Spinal cord (tissue), 10 donors: ENCODE measurements at places on chromosomes 12 and 14. TPM values are rescaled to one million over a fixed set of nuclear protein-coding genes. Genes with fewer than 3 reads are reported as not detected.

The IRF2BPL gene
- total RNA-seq, result 23.7 TPM

The NRL gene
- 1.8 TPM for total RNA-seq

The CKAP4 gene
- total RNA-seq, result 49.1 TPM

DNA sequence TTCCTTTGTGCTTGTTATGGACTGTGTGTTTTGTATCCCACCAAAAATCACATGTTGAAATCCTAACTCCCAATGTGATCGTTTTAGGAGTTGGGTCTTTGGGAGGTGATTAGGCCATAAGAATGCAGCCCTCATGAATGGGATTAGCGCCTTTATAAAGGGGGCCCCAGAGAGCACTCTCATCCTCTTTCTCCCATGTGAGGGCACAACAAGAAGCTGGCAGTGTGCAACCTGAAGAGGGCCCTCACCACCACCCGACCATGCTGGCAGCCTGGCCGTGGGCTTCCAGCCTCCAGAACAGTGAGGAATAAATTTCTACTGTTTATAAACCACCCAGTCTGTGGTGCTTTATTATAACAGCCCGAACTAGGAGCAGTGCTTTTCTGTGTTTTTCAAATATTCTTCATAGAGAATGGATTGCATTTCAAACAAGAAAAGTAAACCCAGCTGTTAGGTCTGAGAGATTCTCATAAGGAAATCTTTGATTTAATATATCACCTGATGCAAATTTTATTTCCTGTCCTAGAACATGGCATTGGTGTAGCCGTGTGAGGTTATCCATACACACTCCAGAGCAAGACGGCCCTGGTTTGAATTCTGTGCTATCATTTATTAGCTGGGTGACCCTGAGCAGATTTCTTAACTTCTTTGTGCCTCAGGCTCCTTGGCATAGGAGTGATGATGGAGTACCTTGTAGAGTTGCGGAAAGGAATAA, 27.8 kb downstream of the HSPB8 start:
- DNase-seq, result no peak

DNA sequence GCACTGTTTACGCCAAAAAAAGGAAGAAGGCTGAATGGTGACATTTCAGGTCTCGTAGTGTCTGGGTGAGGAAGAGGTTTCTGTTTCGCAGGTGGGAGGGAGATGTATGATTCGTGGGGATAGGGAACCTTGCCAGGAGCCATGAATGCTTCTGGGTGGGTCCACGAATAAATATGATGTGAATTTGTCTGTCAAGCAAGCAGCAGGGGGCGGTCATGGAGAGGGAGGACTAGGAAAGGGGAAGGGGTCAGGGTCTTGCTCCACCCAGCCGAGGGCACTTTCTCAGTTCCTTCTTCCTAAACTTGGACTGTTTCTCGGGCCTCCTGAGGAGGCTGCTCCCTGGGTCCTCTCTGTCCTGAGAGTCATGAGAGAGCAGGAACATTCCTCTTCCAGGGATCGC, 72.5 kb downstream of the LGMN start:
- DNase-seq, result no peak

DNA sequence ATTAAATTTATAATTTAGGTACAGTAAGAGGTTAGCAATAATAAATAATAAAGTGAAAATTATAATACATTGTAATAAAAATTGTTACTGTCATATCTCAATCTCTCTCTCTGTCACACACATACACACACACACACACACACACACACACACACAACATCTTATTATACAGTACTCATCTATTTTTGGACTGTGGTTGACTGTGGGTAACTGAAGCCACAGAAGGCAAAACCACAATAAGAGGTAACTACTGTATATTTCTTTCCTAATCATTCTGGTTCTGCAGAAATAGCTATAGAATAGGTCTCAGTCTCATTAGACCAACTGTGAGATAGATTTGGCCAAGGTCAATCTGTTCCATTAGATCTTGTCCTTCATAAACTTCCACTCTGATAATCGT, 33.1 kb upstream of the PTPRO start:
- no peak for DNase-seq

- peak; percentile 10 for DNase-seq
Observed at GRCh38 chr14:93975791-93976476, 436 bp downstream of the ASB2 start.

DNA sequence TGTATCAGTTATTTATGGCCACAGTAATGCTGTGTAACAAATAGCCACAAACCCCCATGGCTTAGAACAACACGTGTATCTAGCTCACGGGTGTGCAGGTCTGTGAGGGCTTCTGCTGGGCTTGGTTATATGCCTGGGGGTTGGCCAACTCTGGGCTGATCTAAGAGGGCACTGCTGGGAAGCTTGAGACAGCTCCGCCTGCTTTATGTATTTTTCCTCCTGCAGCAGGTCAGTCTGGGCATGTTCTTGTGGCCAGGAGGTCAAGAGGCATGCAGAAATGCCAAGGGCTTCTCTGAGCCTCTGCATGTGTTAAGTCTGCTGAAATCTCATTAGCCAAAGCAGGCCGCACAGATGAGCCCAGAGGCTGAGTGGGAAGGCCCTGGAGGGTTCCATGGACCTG, 105.8 kb downstream of the ZNF664 start:
- DNase-seq, result no peak
